ENCODE measurements at places on chromosomes 2 and 18.

- no peak for DNase-seq
Measured at GRCh38 chr2:54061272-54061671, 54.1 kb upstream of the ACYP2 start.

GRCh38 chr2:238100049-238100820, at the start of gene ESPNL:
Gene ESPNL, plus strand, starts transcription at chr2:238100340. Its CDS starts 80 bp downstream, at chr2:238100420.
- no peak for DNase-seq

DNA sequence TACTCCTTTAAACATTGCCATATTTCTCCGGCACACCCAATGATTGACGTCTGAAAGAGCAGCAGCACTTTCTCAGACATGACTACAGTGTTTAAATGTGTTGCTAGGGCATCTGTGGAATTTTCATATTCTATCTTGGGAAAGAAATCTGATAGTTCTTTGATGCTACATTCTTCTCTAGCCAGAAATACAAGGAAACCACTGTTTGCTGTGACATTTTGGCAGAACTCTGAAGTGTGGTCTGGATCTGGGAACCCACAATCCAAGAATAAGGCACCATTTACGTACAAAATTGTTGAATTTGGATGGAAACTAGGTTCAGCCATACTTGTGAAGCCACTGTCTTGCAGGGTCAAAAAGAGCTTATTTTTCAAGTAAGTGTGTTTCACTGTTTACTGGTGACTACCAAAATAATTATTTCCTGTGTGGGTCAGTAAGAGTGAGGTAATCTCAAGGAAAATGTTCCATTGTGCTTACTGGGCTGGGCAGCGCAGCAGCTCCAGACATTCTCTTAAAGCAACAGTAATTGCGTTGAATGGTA, 21.3 kb upstream of the CD28 start:
- no peak for DNase-seq

DNA sequence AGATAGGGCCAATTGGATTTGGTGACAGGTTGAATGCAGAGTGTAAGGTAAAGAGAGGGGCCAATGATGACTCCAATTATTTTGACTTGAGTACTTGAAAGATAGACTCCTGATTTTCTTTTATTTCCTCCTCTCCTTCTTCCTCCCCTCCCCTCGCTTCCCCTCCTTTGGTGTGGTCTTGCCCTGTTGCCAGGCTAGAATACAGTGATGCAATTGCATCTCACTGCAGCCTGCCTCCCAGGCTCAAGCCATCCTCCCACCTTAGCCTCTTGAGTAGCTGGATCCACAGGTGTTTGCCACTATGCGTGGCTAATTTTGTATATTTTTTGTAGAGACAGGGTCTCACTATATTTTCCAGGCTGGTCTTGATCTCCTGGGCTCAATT, 2.3 kb downstream of the DGUOK start:
- DNase-seq, result no peak

DNA sequence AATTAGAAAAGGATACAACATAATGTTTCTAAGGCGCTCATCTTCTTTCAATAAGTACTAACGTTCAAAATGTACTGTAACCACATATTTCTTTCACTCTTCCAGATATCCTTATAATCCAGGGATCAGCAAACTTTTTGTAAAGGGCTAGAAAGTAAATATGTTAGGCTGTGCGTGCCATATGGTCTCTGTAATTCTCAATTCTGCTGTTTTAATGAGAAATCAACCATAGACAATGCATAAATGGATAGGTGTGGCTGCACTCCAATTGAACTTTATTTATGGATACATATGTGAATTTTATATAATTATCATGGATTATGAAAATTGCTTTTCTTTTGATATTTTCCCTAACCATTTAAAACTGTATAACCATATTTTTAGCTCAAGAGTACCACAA, 459.4 kb downstream of the EPHA4 start:
- no peak for DNase-seq

DNA sequence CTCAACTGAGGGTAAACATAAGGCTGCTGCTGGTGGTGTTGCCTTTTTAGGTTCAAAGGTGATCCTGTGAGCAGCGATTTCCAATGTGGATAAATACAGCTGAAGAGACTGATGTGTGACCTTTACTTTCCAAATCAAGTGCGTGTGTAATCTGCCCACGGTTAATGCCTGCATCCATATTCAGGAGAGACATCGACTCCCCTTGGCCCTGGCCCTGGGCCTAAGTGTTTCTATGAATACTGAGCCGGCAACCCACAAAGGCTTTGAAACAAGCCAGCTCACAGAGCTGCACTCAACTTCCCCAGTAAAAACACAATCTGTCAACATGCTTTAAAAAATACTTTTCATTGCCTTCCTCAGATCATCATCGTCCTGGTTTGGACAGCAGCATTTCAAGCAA, 1026.6 kb downstream of the TMEM182 start:
- no peak for DNase-seq

- no peak for DNase-seq
Measured at GRCh38 chr2:50408936-50409335, 623.0 kb downstream of the NRXN1 start.

DNA sequence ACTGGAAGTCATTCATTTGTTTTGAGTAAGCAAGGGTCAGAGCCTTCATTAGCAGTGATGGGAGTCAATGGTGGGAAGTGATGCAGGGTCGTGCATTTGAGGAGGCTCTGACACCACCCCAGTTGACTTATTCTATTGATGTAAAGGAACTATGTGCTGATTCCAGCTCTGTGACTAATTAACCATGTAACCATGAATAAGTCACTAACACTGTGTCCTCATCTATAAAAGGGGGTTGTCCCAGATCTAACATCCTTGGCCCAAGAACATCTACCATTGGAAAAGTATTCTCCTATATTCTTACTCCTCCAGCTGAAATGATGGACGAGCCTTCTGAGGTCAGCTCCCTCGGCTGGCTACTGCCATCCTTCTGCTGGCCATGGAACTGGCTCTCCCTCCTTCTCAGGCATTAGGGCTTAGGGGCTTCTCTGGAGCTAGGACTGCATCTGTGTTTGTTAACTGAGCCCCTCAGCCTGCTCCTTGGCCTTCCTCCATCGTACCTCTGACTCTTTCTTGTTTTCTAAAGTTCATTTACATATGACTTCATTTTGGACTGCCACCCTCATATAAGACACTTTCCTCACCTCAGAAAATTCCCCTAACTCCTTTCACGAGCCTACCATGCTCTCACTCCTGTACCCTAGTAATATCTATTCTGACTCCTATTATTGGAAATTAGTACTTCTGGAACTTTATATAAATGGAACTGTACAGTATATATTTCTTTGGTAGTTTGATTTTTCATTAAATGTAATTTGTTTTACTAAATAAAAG, 115.5 kb downstream of the KCTD1 start:
- DNase-seq, result no peak

DNA sequence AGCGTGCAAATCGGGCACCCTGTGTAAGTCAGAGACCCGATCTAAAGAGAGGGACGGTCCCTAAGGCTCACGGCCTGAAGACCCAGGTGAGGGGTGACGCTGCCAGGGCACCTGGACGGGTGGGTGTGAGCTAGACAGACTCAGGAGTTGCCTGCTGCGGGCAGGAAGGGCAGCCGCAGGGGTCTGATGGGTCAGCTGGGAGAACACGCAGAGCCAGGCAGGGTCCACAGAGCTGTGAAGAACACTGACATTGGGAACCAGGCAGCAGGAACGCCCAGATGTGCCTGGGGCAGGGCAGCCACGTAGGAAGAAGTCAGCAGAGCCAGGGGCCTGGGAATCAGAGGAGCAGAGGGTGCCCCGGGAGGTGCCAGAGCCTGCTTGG, 25.9 kb downstream of the HDAC4 start:
- DNase-seq, result no peak

DNA sequence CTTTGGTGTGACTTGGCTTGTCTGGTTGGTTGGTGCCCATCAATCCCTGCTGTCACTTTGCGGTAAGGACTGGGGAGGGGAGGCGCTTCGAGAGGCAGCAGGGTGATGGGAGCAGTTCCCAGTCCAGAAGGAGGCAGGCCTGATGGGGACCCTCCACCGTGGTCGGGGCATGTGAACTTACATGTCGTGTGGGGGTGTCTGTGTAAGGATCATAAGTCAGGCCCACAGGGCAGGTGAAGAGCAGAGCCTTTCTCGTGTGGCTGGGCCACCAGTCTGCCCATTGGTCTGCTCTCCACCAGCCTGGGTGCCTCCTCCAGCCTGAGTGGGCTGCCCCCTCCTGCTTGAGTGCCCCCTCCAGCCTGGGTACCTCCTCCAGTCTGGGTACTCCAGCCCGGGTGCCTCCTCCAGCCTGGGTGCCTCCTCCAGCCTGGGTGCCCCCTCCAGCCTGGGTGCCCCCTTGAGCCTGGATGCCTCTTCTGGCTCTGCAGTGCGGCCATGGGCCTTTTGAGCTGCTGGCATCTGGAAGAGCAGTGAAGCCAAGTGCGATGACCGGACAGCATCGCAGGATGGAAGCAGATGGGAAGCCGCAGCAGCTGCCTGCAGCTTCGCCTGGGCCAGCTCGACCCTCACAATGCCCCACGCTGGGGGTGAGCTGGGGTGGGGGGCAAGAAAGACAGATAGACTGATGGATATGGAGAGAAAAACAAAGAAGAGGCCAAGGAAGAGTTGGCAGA, 25.0 kb downstream of the ATOH8 start:
- no peak for DNase-seq

DNA sequence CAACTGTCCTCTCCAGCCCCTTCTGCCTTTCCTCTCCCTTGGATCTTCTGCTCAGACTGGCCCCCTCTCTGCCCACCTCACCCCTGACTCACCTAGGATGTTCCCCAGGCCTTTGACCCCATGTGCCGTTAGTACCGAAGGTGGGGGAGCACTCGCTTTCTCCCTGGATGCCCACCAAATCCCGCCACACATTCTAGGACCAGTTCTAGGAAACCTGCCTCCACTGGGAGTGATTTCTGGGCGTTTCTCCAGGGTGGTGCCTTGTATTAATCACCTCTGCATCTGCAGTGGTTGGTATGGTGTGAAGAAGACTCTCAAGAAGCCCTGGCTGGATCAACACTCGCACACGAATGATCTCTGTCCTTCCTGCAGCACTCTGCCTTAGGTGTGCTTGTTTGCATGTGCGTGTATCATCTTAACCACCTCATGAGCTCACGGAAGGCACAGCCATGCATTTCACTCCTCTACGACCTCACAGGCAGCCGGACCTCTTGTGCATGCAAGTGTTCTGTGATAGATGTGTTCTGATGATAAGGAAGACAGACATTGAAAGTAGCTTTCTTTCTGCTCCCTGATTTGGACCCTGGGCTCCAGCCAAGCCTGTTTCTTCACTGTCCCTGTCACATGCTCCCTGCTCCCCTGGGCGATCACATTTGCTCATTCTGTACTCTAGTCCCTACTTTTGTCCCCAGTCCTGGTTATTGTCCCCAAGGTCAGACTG, 69.4 kb downstream of the LIPG start:
- no peak for DNase-seq

DNA sequence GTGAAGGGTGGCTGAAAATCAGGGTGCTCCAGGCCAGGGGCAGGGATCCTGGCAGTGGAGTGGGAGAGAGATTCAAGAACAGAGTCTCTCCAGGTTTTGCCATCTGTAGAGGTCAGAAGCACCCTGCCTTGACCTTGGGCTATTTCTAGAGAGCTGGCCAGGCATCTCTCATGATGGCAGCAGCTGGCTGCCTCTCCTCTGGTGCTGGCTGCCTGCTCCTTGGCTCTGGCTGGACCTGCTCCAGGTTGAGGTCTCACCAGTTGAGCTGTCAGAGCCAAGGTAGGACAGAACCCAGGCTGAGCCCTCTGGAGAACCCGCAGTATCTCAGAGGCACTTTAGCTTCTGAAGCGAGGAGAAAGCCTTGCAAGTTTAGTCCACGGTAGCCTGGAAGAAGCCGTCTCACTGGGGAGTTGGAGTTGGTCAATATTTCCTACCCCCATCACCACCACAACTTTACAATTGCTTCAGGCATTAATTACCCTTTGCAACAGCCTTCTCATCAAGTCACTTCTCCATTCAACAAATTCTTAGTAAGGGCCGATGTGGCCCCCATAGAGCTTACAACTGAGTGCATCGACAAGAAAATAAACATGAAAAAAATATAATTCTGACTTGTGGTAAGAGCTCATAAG, 25.6 kb downstream of the GNLY start:
- no peak for DNase-seq

- no peak for DNase-seq
Measured at GRCh38 chr2:5937321-5937720, 245.1 kb downstream of the SOX11 start.

DNA sequence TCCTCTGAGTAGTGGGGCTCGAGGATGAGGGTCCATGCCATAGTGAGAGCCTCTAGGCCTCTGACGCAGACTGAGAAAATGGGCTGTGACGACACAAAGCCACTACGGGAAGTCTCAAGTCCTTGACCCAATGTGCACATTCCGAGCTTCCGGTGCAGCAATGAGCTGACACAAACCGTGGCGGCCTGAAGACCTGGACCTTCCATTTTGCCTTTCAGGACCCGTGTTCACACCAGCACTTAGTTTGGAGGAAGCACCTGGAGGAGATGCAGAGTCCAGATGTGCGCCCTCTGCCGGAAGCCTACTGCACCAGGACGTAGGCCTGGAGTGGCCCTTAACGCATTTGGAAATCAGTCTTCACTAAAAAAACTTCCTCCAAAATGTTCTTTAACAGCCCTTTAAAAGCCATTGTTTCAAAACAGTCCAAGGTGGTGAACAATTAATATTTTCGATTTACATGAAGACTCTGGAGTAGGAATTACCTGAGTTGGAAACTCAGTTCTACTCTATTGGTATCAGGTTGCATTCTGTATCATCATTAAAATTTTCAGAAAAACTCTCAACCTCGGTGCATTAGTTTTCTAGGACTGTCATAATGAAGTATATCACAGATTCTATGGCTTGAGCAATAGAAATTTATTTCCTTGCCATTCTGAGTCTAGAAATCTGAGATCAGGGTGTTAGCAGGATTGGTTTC, 33.9 kb downstream of the BMP10 start:
- DNase-seq, result no peak

DNA sequence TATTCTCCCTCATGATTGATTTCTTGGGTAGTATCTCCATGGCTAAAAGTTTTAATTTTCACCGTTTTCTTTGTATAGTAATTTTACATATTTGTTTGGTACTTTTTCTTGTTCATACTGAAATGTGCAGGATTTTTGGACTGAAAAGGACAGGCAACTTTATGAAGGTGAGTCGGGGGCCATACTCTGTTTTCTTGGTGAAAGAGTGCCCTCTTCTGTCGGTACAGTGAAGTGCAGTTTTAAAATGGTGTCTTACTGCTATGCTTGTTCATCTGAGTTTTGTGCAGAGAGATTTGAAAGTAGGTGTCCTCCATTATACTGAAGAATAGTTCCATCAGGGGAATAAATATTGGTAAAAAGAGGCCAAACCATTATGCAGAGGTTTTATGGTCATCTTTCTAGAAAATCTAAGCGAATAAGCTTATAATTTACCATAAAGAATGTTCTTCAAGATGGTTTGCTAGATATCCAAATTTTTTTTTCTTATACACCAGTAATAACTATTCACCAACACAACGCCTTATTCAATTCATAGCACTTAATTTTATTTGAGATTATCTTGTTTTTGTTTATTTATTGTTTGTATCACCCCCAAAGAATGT, 8.7 kb upstream of the SERPINB13 start:
- DNase-seq, result no peak

GRCh38 chr2:121776885-121777698, 21.6 kb downstream of the TSN start:
- DNase-seq, result no peak
